GM12878 (cell line): ENCODE measurements at places on chromosomes 3 and 15. TPM values are rescaled to one million over a fixed set of nuclear protein-coding genes. Genes with fewer than 3 reads are reported as not detected.
A peak's percentile ranks its signal among the peaks of the same experiment; 100 is the strongest.

GRCh38 chr3:152264378-152264777, 4.4 kb upstream of the MBNL1 start:
- no peak for DNase-seq
- no peaks in the 10 kb centered on the region for H3K36me3 ChIP-seq
- peaks cover 7% of the 10 kb centered on the region; the same call in 1 of the 2 replicates for H3K4me1 ChIP-seq
- no peak overlapping the region for H3K4me3 ChIP-seq

- H3K27ac ChIP-seq: no peak overlapping the region
- DNase-seq: no peak
- H3K4me3 ChIP-seq: no peak overlapping the region
- H3K4me1 ChIP-seq: no peaks in the 10 kb centered on the region
- H3K27me3 ChIP-seq: no peaks in the 10 kb centered on the region
Measured at GRCh38 chr3:164818318-164818717, 260.0 kb downstream of the SI start.

DNA sequence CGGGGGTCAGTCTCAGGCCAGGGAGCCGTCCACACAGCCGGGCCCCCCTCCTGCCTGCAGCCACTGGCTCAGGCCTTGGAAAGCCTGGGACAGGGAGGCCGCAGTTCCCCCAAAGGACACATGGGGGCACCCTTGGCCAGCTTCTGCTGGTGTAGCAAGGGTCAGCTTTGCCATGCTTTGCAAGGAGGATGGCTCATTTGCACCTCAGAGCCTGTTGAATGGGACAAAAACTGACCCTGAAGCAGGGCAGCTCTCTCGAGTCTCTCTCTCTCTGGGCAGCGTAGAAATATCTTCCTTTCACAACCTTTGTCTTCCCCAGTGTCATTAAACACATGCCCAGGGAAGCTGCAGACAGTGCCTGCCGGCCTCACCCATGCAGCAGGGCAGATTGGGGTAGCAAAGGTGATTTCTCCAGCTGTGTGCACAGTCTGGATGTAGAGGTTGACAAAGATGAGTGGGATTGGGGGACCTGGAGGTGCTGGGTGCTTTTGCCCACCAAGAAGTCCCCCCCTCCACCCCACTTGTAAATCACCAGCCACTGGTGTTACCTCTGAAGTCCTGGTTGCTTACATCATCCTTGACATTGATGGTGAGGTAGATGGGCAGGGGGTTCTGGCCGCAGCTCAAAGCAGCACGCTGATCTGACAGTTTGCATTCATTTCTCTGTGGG, 17.4 kb upstream of the EHD4 start:
- H3K27me3 ChIP-seq: no peaks in the 10 kb centered on the region
- H3K36me3 ChIP-seq: no peaks in the 10 kb centered on the region
- no peak overlapping the region for H3K4me3 ChIP-seq
- no peak overlapping the region for H3K27ac ChIP-seq
- no peak for DNase-seq
- H3K4me1 ChIP-seq: no peaks in the 10 kb centered on the region

DNA sequence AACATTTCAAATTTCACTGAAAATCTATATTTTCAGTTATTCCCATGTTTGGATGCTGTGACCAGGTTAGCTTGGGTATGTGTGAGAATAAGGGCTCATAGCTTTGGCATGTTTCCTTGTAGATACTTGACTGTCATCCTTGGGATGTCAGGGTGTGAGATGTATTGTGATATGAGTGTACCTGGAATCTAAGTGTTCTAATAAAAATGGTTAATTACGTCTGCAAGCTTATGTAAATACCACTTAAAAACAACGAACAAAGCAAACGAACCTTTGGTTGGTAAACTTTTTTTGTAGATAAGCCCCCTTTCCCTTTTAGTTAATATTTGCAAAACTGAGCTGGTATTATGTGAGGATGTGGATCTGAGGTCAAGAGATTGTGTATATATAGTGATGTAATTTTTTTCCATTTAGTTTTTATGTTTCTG, 63.5 kb downstream of the FNDC3B start:
- H3K4me3 ChIP-seq: no peak overlapping the region
- H3K4me1 ChIP-seq: peaks cover 67% of the 10 kb centered on the region
- H3K27me3 ChIP-seq: no peaks in the 10 kb centered on the region

GRCh38 chr3:71465371-71466036, 118.0 kb downstream of the FOXP1 start:
- no peak overlapping the region for H3K27ac ChIP-seq
- H3K4me3 ChIP-seq: no peak overlapping the region
- no peak for DNase-seq
- no peaks in the 10 kb centered on the region for H3K4me1 ChIP-seq
- H3K36me3 ChIP-seq: no peaks in the 10 kb centered on the region

TRAT1 gene
- 0.26 TPM in 1 of 2 replicates, not detected in the other for polyA plus RNA-seq

DNA sequence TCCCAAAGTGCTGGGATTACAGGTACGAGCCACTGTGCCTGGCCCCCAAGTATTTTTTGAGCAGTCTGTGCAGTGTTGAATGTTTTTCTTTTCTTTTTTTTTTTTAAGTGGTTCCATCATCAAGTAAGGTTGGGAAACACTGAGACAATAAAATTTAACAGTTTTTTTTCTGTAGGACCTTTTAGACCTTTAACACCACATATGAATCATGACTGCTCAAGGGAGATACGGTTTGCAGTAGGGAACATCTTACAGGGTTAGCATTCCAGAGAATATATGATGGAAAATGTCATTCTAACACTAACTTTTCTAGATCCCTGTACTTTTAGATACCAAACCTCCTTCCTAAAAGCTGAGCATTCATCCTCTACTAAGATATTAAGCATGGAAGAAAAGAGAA, 41.7 kb downstream of the SNX4 start:
- H3K4me1 ChIP-seq: no peaks in the 10 kb centered on the region
- H3K36me3 ChIP-seq: peaks cover 3% of the 10 kb centered on the region
- no peak overlapping the region for H3K27ac ChIP-seq
- no peaks in the 10 kb centered on the region for H3K27me3 ChIP-seq

GRCh38 chr3:136142592-136142991, 53.5 kb downstream of the MSL2 start:
- DNase-seq: no peak
- H3K27ac ChIP-seq: no peak overlapping the region
- H3K4me1 ChIP-seq: no peaks in the 10 kb centered on the region
- H3K36me3 ChIP-seq: no peaks in the 10 kb centered on the region

- peaks cover 6% of the 10 kb centered on the region; the same call in 1 of the 2 replicates for H3K27me3 ChIP-seq
- DNase-seq: no peak
- H3K4me1 ChIP-seq: no peaks in the 10 kb centered on the region
- no peak overlapping the region for H3K4me3 ChIP-seq
- no peak overlapping the region for H3K27ac ChIP-seq
Measured at GRCh38 chr15:93073465-93073952, 15.5 kb downstream of the RGMA start.

GRCh38 chr3:165839296-165840076, 2.3 kb upstream of the BCHE start:
- no peak overlapping the region for H3K27ac ChIP-seq
- no peak overlapping the region for H3K4me3 ChIP-seq
- H3K27me3 ChIP-seq: no peaks in the 10 kb centered on the region
- no peak for DNase-seq
- no peaks in the 10 kb centered on the region for H3K4me1 ChIP-seq
- no peaks in the 10 kb centered on the region for H3K36me3 ChIP-seq

ARPIN gene
- polyA plus RNA-seq: not detected in 2 replicates

GRCh38 chr15:85693277-85693676, 101.4 kb downstream of the KLHL25 start:
- peak overlapping the region; percentile 11; the same call in 1 of the 2 replicates for H3K4me3 ChIP-seq
- H3K4me1 ChIP-seq: peaks cover 50% of the 10 kb centered on the region
- H3K27me3 ChIP-seq: no peaks in the 10 kb centered on the region
- H3K36me3 ChIP-seq: peaks cover 12% of the 10 kb centered on the region

GRCh38 chr3:42743204-42743995, 29.7 kb downstream of the CCDC13 start:
- no peaks in the 10 kb centered on the region for H3K36me3 ChIP-seq
- DNase-seq: no peak
- H3K27ac ChIP-seq: no peak overlapping the region
- H3K4me3 ChIP-seq: no peak overlapping the region

GRCh38 chr15:84976746-84977345, 4.8 kb upstream of the PDE8A start:
- H3K27ac ChIP-seq: peak overlapping the region; percentile 27; the same call in 1 of the 2 replicates
- no peaks in the 10 kb centered on the region for H3K36me3 ChIP-seq

AQP9 gene
- 0.17 and 0.19 TPM in 2 replicates for polyA plus RNA-seq

GRCh38 chr3:137347132-137347531, 389.3 kb downstream of the IL20RB start:
- no peaks in the 10 kb centered on the region for H3K27me3 ChIP-seq
- DNase-seq: no peak
- H3K4me3 ChIP-seq: no peak overlapping the region
- no peaks in the 10 kb centered on the region for H3K36me3 ChIP-seq

DNA sequence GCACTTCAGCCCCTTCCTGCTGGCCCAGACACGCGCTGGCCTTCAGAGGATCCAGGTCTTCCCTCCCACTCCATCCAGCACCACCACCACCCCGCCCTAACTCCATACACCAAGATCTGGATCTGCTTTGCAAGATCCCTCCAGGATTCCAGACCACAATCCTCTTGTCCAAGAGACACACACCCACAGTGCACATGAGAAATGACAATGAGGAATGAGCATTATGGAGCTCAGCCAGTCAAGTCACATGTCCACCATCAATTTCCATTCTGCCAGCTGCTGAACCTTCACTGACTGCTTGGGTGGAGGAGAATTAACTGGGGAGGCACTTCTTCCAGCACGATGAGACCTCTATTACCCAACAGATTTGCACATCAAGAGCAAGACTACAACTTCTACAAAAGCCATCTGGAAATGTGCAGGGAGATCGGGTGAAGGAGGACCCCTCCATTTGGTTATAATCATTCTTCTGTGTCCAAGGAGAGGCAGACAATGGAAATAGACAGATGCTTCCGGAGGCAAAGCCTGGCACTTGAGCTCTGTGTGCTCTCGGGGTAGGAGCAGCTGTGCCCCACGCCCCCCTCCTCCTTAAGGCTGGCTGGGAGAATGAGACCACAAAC, 12.3 kb upstream of the SPATA12 start:
- H3K4me1 ChIP-seq: peaks cover 11% of the 10 kb centered on the region
- no peaks in the 10 kb centered on the region for H3K27me3 ChIP-seq
- no peak overlapping the region for H3K27ac ChIP-seq

DNA sequence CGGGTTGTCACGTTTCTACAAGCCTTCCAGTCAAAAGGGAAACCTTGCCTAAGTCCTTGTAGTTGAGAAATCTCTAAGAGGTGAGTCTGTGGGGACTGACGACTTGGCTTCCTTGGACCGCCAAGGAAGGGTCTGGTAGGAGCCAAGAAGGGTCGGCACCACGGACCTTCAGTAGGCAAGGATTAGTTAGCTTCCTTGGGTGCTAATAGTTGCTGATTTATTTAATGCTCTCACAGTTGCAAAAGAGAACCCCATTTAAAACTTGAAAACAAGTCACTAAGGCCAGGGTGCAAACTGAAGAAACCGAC, 361 bp upstream of the LCMT2 start:
- H3K36me3 ChIP-seq: no peaks in the 10 kb centered on the region
- DNase-seq: no peak
- H3K4me1 ChIP-seq: peaks cover 11% of the 10 kb centered on the region
- peak overlapping the region; percentile 72 for H3K27ac ChIP-seq

GRCh38 chr3:18112674-18113375, 312.3 kb downstream of the SATB1 start:
- no peaks in the 10 kb centered on the region for H3K27me3 ChIP-seq
- H3K4me1 ChIP-seq: no peaks in the 10 kb centered on the region
- no peaks in the 10 kb centered on the region for H3K36me3 ChIP-seq
- no peak for DNase-seq
- H3K4me3 ChIP-seq: no peak overlapping the region

DNA sequence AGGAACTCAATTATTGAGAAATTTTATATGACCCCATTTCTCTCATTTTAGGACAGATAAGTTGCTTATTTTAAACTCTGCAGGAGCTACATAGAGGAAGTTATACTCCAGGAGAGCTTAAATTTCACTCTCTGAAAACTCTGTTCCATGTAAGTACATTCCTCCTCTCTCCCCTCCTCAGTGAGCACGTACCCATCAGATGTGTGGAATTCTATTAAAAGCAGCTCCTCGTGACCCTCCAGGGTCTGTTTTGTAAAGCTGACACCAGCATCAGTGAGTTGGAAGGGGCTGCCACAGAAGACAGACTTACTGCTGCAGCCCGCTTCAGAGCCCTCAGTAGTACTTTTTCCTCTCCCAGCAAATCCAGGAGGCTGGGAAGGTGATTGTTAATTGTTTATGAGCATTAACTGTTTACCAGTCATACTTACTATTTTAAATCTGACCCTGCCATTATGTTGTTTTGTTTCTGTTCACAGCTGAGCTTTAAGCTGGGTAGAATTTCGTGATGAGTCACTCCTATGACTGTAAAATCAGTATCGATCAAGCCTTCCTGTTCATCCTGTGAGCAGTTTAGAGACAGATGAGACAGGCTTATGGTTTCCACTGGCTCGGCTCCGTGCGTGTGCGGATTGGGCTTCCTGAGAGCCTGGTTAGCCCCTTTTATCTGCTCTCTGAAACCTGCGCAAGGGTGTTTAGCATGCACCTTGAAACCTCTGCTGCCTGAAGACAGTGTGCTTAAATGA, 20.4 kb downstream of the IGF1R start:
- H3K36me3 ChIP-seq: no peaks in the 10 kb centered on the region
- no peaks in the 10 kb centered on the region for H3K27me3 ChIP-seq
- H3K4me3 ChIP-seq: no peak overlapping the region
- H3K4me1 ChIP-seq: peaks cover 6% of the 10 kb centered on the region; the same call in 1 of the 2 replicates
- peak; percentile 38 for DNase-seq

DNA sequence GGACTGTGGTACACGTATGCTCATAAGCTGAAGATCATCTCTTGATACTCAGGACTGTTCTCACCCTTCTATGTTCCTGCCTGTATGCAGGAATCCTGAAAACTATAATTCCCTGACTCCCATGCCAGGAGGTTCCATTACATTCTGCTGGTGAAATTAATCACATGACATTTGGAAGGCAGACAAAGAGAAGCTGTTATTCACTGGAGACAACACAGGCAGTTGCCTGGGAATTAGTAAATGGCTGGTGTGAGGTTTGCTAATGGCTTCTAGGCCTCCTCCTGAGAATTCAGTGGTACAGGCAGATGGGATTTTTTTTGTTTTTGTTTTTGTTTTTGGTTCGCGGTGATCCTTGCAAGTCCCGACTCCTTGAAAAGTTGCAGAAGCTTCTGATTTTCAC, 91.4 kb downstream of the CTNNB1 start:
- no peak overlapping the region for H3K4me3 ChIP-seq
- H3K4me1 ChIP-seq: no peaks in the 10 kb centered on the region
- no peak for DNase-seq
- no peaks in the 10 kb centered on the region for H3K36me3 ChIP-seq

SHC4 gene
- 0.06 and 0.13 TPM in 2 replicates for polyA plus RNA-seq

GRCh38 chr3:140166861-140167599, 232.0 kb downstream of the CLSTN2 start:
- no peaks in the 10 kb centered on the region for H3K27me3 ChIP-seq
- no peak for DNase-seq
- peaks cover 11% of the 10 kb centered on the region for H3K4me1 ChIP-seq
- no peaks in the 10 kb centered on the region for H3K36me3 ChIP-seq

FAM107A gene
- not detected in 2 replicates for polyA plus RNA-seq

PLSCR5 gene
- polyA plus RNA-seq: not detected in 2 replicates

DNA sequence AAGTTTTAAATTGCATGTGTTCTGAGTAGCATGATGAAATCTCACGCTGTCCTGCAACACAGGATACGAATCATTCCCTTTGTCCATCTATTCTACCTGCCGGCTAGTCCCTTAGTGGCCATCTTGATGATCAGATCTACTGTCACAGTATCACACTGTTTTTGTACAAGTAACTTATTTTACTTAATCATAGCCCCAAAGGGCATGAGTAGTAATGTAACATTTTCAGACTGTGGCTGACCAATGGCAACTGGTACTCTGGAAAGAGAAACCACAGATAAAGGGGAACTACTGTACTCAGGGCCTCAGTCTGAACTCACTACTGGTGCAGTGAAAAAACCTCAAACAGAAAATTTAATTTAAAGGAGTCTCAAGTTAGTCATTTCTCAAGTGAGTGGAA, 127.3 kb upstream of the MRPL3 start:
- peak; percentile 65 for DNase-seq
- no peak overlapping the region for H3K27ac ChIP-seq
- no peaks in the 10 kb centered on the region for H3K27me3 ChIP-seq
- H3K4me1 ChIP-seq: peaks cover 16% of the 10 kb centered on the region

TWF2 gene
- polyA plus RNA-seq: 80.4 and 91.8 TPM in 2 replicates
